CD8-positive, alpha-beta memory T cell (primary cell): ENCODE measurements at places on chromosomes 2 and 18. TPM values are rescaled to one million over a fixed set of nuclear protein-coding genes. Genes with fewer than 3 reads are reported as not detected.

CREG2 gene
- not detected for polyA plus RNA-seq

DNA sequence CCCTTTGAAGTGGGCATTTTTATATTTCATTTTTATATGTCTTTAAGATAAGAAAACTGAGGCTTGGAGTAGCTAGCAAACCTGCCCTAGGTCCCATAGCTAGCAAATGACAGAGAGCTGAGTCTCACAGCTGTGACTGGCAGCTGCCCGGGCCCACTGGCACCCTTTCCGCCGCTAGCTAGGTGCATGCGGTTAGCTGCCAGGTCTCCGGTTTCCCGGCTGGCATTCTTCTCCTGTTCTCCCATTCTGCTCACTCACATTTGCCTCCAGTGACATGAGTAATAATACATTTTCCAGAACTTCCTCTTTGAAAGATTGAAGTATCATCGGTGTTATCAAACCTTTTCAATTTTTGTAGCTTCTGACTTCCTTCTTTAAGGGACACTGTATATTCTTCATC, 38.7 kb downstream of the MTCL1 start:
- no peak for DNase-seq

DNA sequence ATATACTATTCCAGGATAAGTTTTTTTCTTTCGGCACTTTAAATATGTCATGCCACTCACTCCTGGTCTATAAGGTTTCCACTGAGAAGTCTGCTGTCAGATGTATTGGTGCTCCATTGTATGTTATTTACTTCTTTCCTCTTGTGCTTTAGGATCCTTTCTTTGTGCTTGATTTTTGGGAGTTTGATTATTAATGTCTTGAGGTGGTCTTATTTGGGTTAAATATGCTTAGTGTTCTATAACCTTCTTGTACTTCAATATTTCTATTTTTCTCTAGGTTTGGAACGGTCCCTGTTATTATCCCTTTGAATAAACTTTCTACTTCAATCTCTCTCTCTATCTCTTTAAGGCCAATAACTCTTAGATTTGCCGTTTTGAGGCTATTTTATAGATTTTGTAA, 28.3 kb downstream of the STPG4 start:
- no peak for DNase-seq

RNF125 gene
- 66.6 TPM for polyA plus RNA-seq

- no peak for DNase-seq
Observed at GRCh38 chr18:11909061-11909455, 941 bp upstream of the MPPE1 start.

EPAS1 gene
- 1.4 TPM for polyA plus RNA-seq

- no peak for DNase-seq
Observed at GRCh38 chr18:58348951-58349350, 279.9 kb downstream of the ALPK2 start.

DNA sequence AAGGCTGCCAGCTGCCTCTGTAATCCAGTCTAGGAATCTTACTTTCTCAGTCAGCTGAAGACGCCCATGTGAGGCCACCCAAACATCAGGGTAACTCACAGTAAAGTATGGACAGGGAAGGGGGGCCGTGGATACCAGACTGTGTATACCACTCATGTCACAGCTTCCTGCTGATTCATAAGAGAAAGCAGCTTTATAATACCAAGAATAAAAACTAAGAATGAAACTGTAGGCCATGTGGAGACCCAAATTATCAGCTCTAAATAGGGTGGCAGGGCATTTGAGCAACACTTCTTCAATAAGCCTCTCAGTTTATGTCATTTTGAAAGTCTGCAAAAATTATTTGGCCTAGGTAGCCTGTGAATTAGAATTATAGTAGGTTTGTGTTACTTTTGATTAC, 115.0 kb upstream of the CDCA7 start:
- DNase-seq = no peak

RAB3GAP1 gene
- 12.8 TPM for polyA plus RNA-seq

DNA sequence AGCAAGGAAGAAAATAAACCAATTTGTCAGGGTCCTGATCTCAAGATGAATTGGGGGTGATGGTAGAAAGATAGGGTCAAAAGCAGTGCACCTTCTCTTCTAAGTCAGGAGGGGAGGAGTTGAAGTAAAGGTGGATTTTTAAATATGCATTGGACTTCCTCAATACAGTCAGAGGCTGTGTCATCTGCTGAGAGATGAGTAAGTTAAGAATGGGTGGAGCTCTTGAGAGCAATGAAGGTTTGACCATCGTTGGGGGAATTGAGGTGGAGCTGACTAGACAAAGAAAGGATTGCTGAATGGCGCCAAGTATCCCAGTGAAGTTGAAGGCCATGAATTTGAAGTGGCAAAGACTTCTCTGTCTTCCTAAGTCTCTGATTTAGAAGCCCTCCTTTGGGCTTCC, 18.4 kb upstream of the CPO start:
- no peak for DNase-seq

GRCh38 chr18:55552526-55553189, 35.3 kb downstream of the TCF4 start:
- no peak for DNase-seq
